ENCODE measurements at places on chromosomes 4 and X. TPM values are rescaled to one million over a fixed set of nuclear protein-coding genes. Genes with fewer than 3 reads are reported as not detected.

The CYTL1 gene
- total RNA-seq, result not detected

The NRK gene
- 1.3 TPM for total RNA-seq

The SFRP2 gene
- 1.6 TPM for total RNA-seq

The OR13H1 gene
- not detected for total RNA-seq

The CPEB2 gene
- total RNA-seq, result 34.1 TPM

The PABPC4L gene
- total RNA-seq, result 0.94 TPM

The PAGE4 gene
- not detected for total RNA-seq

The MEPE gene
- not detected for total RNA-seq

The MAGEA11 gene
- not detected for total RNA-seq

The STARD8 gene
- total RNA-seq, result 2.2 TPM

The PRMT9 gene
- 14.1 TPM for total RNA-seq

The DUX4 gene
- not detected for total RNA-seq

The RAB41 gene
- total RNA-seq, result not detected

The TRMT44 gene
- total RNA-seq, result 52.9 TPM

The MSANTD1 gene
- 11.0 TPM for total RNA-seq

The DTHD1 gene
- total RNA-seq, result 0.94 TPM

The C4orf50 gene
- 28.2 TPM for total RNA-seq

The TCP11X2 gene
- total RNA-seq, result 1.9 TPM

The SRPX2 gene
- total RNA-seq, result 0.31 TPM

The SUPT20HL1 gene
- not detected for total RNA-seq

The MAGEA12 gene
- not detected for total RNA-seq

The GLOD5 gene
- not detected for total RNA-seq

The RAB39B gene
- total RNA-seq, result 27.2 TPM

The RXFP1 gene
- total RNA-seq, result 1.6 TPM

The VSIG4 gene
- total RNA-seq, result 14.7 TPM

The SLC4A4 gene
- 18.5 TPM for total RNA-seq

The ADH1B gene
- not detected for total RNA-seq

The TBC1D19 gene
- 85.1 TPM for total RNA-seq

The MTMR8 gene
- 6.9 TPM for total RNA-seq

The SHROOM3 gene
- total RNA-seq, result 32.9 TPM

The GPR143 gene
- 1.3 TPM for total RNA-seq

The FOXR2 gene
- total RNA-seq, result not detected

The AMELX gene
- not detected for total RNA-seq

The EREG gene
- total RNA-seq, result not detected

The NAP1L3 gene
- 91.7 TPM for total RNA-seq

The TFDP3 gene
- not detected for total RNA-seq

Data from parietal lobe (tissue), 2 donors.